Germinal center (tissue), 1 donor: ENCODE measurements at places on chromosomes 5 and 9.
A peak's percentile ranks its signal among the peaks of the same experiment; 100 is the strongest.

- DNase-seq, result no peak
These were observed 2257.5 kb upstream of the C9orf72 start for GRCh38 chr9:29830821-29831220.

DNA sequence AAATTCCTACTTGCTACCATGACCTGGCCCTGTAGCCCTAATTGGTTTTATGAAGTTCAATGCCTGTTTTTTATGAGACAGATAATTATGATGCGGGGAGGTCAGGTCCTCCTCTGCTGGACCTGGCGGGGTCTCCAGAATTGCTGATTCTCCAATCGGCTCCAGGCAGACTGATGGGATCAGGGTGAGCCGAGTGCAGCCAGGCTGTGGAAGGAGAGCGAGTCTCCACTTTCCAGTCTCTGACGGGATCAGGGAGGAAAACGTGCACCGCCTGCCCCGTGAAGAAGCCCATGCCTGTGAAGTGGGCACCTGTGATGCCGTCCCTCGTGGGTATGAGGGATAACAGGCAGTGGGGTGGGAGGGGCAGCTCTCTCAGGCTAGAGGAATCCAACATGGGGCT is 71.5 kb upstream of the HSPA9 start:
- no peak for DNase-seq

- no peak for DNase-seq
These were observed 128.8 kb upstream of the CACNA1B start for GRCh38 chr9:137748741-137749140.

DNA sequence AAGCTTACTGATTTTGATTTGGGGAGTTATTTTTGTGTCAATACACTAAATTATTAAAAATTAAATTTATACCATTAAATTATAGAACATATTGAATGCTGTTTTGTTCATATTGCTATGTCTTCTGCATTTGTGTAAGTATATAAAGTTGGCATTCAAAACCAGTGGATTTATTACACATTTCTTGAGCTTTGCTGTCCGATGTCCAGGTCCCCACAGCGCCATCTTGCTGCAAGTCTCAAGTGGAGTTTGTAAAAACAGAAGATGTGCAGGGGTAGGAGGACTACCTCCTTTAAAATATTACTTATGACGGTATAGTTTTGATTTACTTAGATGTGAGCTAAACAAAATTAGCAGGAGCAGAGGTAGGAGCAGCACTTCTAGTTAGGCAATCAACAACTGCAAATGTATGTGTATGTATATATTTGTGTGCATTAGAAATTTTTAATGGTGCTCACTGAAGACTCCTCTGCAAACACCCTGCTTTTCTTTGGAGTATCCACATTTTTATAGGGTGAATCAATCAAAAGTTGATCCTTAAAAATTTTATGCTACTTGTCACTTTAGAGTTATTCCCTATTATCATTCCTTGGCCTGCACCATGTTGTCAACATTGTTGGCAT is 37.4 kb downstream of the CPEB4 start:
- DNase-seq, result peak; percentile 16

- no peak for DNase-seq
These were observed 117.2 kb downstream of the CDC42SE2 start for GRCh38 chr5:131381021-131381420.

GRCh38 chr9:123437201-123437600 is 81.2 kb downstream of the CRB2 start:
- DNase-seq, result no peak
